ENCODE measurements at places on chromosomes 1 and 21.
A peak's percentile ranks its signal among the peaks of the same experiment; 100 is the strongest.

- H3K4me1 ChIP-seq, result peaks cover 2% of the 10 kb centered on the region
- peaks cover 56% of the 10 kb centered on the region for H3K36me3 ChIP-seq
- no peak overlapping the region for H3K4me3 ChIP-seq
- no peaks in the 10 kb centered on the region for H3K27me3 ChIP-seq
- no peak overlapping the region for H3K27ac ChIP-seq
Measured at GRCh38 chr1:228249513-228250305, 41.9 kb downstream of the OBSCN start.

DNA sequence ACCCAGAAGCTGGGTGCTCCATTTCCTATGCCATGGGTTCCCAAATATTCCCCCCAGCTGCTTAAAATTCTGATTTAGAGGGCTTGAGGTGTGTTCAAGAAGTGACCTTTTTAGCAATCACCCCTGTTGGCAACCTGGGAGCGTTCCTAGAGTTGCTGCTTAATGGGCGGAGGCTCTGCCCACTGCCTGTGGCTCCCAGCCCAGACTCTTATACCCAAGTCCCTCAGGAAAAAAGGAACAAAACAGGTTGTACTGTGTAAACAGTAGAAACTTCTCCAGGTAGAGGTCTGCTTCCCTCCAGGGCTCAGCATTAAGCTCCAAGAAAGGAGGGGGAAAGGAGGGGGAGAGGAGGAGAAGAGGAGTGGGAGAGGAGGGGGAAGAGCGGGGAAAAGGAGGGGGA, 14.6 kb upstream of the TENT5C start:
- H3K4me1 ChIP-seq, result no peaks in the 10 kb centered on the region
- H3K27ac ChIP-seq, result no peak overlapping the region
- peaks cover 2% of the 10 kb centered on the region for H3K27me3 ChIP-seq

DNA sequence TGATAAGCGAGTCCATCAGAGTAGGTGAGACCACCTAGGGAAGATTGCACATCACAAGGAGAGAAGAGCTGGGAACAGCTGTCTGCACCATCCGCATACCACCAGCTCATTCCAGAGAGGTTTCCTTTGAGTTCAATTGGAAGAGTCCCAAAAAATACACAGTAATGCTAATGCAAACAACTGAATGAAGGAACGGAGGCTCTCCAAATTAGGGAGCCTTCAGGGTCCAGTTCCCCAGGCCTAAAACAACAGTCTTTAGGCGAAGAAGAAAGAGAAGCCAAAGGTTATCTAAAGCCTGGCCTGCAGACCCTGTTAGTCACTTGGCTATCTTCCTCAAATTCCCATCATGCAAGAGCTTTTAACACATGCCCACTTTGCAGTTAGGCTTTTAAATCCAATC, 246.4 kb downstream of the PBX1 start:
- H3K4me1 ChIP-seq, result no peaks in the 10 kb centered on the region
- no peaks in the 10 kb centered on the region for H3K27me3 ChIP-seq
- no peak overlapping the region for H3K4me3 ChIP-seq

GRCh38 chr1:116309090-116309870, 63.8 kb upstream of the ATP1A1 start:
- no peak for DNase-seq
- no peak overlapping the region for H3K4me3 ChIP-seq
- no peak overlapping the region for H3K27ac ChIP-seq

DNA sequence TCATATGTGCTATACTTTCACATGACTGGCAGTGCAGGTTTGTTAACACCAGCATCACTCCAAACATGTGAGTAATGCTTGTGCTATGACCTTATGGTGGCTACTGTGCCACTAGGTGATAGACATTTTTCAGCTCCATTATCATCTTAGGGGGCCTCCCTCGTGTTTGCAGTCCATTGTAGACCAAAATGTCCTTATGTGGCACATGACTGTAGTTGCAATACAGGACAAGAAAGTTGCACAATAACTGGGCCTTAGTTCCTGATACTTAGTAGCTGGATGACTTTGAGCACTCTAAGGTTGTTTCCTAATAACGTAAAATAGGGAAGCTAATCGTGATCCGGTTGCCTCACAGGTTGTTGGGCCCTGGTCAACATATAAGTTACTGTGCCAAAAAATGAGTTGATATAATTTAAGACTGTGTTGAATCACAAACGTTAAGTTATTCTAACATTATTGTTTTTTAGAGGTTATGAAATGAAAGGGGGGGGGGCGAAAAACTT, 511 bp upstream of the SNX27 start:
- no peak for DNase-seq
- peak overlapping the region; percentile 76 for H3K27ac ChIP-seq
- H3K36me3 ChIP-seq, result peaks cover 8% of the 10 kb centered on the region
- peak overlapping the region; percentile 100 for H3K4me3 ChIP-seq
